ENCODE measurements at places on chromosomes 3 and 15.

DNA sequence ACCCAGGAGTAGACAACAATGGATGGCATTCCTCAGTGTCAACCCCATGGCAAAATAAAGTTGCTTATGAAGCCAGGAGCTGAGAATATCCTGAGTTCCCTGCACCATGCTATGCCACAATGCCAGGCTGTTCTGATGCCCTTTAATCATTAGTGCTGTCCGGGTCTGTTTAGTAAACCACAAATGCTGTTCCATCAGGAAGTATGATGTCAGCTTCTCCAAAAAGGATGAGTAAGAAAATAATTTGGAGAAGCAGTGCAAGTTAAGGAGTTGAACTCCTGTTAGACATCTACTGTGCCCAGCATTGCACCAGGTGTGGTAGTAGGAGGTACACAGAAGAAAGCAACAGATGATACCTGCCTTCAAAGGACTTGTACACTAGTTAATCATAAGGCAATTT is 67.9 kb upstream of the GUCA1C start:
- DNase-seq = no peak

DNA sequence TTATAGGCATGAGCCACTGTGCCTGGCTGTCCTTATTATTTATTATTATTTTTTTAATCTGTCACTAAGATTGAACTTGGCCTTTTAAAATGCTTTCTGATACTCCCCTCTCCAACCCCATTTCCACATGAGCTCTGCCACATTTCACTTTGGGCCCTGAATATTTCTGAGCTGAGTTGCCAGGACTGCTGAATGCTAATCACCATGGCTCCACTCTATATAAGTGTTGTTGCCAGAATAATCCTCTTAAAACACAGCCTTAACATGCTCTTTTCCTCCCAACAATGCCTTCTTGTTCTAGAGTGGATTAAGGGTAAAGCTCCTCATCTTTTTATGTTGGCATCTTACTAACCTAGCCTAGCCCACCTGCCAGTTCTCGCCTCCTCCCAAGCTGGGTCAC is 124.4 kb downstream of the PDZRN3 start:
- DNase-seq = no peak

- DNase-seq = no peak
Measured at GRCh38 chr15:25136119-25136518, 181.3 kb downstream of the SNRPN start.

GRCh38 chr3:15294929-15295328 is 37.5 kb downstream of the SH3BP5 start:
- no peak for DNase-seq

- DNase-seq = no peak
Measured at GRCh38 chr15:60957111-60957510, 272.0 kb downstream of the RORA start.

DNA sequence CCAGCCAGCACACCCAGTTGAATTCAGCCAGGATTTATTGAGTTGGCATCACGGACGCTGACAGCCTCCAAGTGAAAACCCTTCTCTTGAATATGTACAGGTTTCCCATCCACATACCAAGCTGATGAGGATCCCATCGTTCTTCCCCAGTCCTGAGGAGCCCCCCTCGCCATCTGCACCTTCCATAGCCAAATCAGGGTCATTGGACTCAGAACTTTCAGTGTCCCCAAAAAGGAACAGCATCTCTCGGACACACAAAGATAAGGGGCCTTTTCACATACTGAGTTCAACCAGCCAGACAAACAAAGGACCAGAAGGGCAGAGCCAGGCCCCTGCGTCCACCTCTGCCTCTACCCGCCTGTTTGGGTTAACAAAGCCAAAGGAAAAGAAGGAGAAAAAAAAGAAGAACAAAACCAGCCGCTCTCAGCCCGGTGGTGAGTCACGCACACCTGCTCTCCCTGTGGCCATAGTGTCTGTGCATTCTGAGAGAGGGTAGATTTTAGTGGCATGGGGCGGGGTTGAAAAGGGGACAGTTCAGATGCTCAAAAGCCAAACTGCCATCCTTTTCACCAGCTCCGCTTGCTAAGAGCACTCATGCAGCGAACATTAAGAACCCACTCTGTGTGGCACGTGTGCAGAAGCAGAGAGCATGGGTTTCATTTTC is 51.2 kb downstream of the KLHL25 start:
- no peak for DNase-seq

- DNase-seq = no peak
Measured at GRCh38 chr15:98805434-98806274, 157.3 kb downstream of the IGF1R start.

DNA sequence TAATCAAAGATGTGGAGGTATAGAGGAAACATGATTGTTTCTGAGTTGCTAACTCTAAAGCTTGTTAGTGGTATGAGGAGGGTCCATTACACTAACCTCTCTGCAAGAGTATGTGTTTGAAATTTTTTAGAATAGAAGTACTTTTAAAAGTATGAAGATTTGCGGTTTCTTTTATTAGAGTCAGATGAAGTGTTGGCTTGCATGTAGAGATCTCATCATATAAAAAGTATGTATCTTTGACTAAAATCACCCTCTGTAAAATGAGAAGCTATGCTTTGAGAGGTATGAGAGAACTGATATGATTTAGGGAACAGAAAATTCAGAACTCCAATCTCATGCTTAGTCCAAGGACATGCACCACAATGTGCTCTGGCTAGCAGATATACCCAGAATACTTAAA is 140.4 kb upstream of the MBNL1 start:
- no peak for DNase-seq

GRCh38 chr3:143276592-143276991 is 157.0 kb downstream of the CHST2 start:
- no peak for DNase-seq

- DNase-seq = no peak
Measured at GRCh38 chr15:31448635-31448979, 122.0 kb downstream of the KLF13 start.

DNA sequence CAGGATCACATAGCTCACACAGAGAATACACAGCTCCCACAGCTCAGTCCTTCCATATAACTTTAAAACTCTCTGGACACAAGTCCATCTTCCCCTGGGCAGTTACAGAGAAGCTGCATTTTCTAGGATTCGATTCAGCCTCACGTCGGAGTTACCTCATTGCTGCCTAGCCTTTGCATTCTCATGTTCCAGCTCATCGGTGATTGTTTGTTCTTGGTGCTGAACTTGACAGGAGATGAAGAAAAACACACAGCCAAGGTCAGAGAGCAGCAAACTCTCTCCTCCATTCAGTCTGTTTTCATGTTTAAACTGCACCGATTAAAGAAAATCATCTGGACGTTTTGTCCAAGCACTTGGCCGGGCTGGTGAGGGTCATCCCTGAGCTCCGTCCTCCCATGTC is 375.5 kb upstream of the CFAP20DC start:
- no peak for DNase-seq
